Activated CD4-positive, alpha-beta T cell treated with anti-CD3 and anti-CD28 coated beads for 36 hours (primary cell): ENCODE measurements at places on chromosomes 1 and 21. TPM values are rescaled to one million over a fixed set of nuclear protein-coding genes. Genes with fewer than 3 reads are reported as not detected.

OSCP1 gene
- total RNA-seq: 2.8 TPM

FMO5 gene
- 0.53 TPM for total RNA-seq

ASCL5 gene
- 0.09 TPM for total RNA-seq

TMCC2 gene
- total RNA-seq: 11.0 TPM

TAS1R3 gene
- total RNA-seq: 0.28 TPM

MYCL gene
- 0.16 TPM for total RNA-seq

LRRC53 gene
- not detected for total RNA-seq

PTAFR gene
- total RNA-seq: 0.14 TPM

ZNF593 gene
- 44.6 TPM for total RNA-seq

OLIG2 gene
- total RNA-seq: not detected

CYP4B1 gene
- not detected for total RNA-seq

RGS8 gene
- total RNA-seq: not detected

C1orf94 gene
- total RNA-seq: not detected

PLPPR4 gene
- not detected for total RNA-seq

IL19 gene
- not detected for total RNA-seq

RGS1 gene
- 12.0 TPM for total RNA-seq

ZNF678 gene
- 7.0 TPM for total RNA-seq
